Stimulated activated naive CD4-positive, alpha-beta T cell (primary cell): ENCODE measurements at places on chromosomes 12 and 14.
A peak's percentile ranks its signal among the peaks of the same experiment; 100 is the strongest.

GRCh38 chr12:67790660-67791059, 142.1 kb downstream of the DYRK2 start:
- DNase-seq, result no peak

DNA sequence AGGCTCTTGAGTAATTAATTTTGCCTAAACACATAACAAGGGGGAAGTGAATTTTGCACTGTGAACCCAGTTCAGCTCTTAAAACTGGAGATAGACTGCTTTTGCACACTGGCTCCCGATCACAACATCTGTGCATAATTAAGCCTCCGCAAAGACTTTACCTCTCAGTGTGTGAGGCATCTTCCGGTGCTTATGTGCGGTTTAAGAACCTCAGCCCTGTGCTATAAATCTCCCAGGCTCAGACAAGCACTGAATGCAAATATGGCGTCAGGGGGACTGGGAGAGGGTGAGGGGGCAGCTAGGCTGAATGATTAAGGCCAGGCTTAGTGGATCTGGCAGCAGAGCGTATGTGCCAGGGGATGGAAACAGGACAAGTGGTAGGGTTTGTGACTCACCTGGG, 103.3 kb downstream of the ADCK1 start:
- DNase-seq, result no peak

GRCh38 chr14:94116701-94117100, 6.2 kb downstream of the IFI27 start:
- no peak for DNase-seq

DNA sequence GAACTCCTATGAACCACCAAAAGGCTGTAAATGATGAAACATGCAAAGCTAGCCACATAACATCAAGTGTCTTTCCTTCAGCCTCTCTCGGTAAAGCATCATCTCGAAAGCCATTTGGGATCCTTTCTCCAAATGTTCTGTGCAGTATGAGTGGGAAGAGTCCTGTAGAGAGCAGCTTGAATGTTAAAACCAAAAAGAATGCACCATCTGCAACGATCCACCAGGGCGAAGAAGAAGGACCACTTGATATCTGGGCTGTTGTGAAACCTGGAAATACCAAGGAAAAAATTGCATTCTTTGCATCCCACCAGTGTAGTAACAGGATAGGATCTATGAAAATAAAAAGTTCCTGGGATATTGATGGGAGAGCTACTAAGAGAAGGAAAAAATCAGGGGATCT, 61.2 kb downstream of the ATG14 start:
- no peak for DNase-seq

DNA sequence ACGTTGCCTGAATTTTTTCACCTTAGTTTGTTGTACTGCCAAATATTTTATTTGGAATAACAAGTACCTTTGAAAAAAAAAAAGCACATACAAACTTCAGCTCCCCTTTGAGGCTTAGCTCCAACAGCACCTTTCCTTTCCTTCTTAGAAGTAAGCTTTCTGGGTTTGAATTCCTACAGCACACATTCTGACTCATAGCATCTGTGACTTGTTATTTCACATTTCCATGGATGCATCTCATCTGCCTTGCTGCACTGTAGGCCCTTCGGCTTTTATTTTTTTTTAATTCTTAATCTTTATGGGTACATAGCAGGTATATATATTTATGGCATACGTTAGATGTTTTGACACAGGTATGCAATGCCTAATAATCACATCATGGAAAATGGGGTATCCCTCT, 7.2 kb downstream of the LGALS3 start:
- no peak for DNase-seq

DNA sequence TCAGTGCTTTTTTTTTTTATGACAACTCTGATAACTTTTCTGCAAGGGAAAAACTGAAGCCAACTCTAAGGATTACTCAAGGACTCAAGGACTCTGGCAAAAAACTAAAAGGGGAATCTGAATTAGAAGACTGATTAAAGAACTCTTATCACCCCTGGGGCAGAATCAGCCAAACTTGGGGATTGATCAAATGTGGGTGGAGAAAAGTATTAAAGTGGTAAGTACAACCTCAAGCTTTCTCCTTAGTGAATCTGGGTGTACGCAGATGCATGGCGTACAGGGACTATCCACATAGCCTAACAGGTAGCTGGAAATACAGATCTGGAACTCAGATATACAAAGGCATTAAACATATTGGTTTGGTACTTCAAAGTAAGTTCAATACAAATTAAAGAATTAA, 7.3 kb downstream of the LIMA1 start:
- DNase-seq, result no peak

DNA sequence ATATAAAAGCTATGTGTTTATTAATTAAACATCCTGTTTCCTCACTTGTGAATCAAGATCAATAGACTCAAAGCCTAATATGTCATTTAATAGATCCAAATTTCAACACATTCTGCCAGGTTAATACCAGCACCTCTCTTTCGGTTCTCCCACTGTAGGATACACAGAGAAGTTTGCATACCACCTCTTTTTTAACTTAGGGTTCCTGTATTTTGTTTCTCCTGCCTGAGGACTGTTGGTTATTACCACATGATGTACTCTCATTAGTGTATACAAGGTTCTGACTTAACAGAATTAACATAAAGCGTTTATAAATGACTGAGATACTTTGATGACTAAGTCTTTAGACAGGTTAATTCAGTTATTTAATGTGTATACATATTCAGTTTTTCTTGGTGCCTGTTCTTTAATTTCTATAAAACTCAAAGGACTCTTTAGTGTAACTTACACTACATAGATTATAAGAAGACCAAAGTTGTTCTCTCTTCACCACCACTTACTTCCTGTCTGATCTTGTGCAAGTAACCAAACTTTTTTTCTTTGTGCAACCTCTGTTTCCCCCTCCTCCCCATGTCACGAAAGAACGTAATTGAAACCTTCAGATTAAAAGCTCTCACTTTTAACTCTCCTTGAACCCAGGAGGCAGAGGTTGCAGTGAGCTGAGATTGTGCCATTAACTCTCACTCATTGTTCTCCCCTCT, 89.8 kb upstream of the DNM1L start:
- peak; percentile 23 for DNase-seq

- DNase-seq, result no peak
These were observed 103.3 kb upstream of the FZD10 start for GRCh38 chr12:130058926-130059472.

DNA sequence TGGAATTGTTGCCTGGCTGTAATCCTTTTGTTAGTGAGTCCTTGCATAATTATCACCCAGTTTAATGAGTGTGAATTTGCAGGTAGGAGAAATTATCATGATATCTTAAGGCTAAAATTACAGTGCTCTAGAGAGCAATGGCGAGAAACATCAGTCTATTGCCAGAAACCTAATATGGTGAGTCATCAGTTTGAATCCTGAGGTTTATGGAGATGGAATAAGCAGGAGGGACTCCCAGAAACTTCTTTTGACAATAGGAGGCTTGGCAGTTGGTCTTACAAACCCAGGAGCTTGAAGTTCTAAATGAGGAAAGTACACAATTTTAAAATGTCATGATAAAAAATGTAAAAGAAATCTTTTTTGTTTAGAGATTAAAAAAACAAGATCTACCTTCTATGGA, 31.5 kb upstream of the CRADD start:
- no peak for DNase-seq

GRCh38 chr12:5444520-5444919, 12.6 kb downstream of the NTF3 start:
- DNase-seq, result no peak

DNA sequence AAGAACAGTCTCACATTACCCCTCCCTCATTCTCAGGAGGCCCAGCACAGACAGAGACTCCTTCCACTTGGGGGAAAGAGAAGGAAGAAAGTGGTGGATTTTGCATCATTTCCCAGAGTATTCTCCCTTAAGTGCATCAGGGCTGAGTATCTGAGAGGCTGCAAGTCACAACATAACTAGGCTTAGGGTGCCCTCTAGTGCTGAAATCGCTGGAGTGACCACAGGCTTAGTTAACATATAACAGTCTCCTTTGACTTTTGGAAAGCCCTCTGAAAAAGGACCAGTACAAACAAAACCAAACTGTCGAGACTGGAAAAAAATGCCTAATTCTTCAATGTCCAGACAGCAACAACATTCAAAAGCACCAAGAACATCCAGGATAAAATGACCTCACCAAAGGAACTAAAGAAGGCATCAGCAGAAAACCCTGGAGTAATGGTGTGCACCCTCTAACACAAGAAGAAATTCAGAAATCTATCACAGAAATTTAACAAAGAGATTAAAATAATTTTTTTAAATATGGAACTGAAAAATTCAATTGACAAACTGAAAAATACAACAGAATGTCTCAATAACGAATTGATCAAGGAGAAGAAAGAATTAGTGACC, 412.3 kb downstream of the RPS29 start:
- DNase-seq, result no peak

DNA sequence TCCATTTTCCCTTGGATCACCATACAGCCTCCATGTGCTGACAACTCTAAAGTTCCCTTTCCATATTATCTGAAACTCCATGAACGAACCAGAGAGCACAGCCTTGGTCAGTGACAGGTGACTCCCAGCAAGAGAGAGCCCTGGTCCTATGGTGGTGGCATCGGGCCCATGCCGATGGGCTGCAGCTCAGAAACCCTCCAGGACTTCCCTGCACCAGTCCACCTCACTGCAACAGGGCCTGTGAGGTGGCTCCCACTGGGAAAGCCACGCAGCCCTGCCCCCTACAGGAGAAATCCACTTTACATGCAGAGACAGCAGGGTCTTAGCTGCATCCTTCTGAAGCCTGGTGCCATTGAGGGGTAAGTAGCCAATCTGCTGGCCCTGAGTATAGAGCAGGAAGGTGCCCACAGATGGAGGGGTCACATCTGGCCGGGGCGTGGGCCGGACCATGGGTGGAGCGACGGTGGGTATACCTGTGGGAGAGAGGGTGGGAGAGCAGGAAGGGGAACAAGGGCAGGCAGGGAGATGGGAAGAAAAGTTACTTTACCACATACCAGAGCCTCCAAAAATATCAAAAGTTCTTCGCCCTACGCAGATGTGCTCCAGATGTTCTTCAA, 24.7 kb downstream of the RTRAF start:
- DNase-seq, result no peak

DNA sequence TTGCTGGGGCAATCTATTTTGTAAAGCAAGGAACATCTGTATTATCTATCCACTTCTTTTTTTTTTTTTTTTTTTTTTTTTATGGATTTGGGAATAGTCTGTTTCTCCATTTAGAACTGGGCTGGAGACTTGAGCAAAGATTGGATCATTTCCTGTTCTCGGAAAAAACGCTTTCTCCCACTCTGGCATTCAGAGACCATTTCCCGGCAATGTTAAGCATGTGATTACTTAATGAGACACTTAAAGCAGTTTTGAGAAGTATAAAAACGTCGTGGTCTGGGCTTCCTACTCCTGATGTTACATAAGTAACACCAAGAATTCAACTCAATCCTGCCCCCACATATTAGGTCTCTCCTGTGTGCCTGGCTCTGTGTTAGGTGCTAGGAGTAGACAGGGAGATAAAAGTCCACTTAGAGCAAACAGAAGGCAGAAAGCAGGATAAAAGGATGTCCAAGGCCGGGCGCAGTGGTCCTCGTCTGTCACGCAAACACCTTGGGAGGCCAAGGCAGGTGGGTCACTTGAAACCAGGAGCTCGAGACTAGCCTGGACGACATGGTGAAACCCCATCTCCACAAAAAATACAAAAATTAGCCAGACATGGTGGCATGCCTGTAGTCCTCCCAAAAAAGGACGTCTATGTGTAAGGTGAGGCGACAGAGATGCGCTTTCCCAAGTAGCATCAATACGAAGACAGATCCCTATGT, 152.1 kb upstream of the GSC start:
- no peak for DNase-seq

DNA sequence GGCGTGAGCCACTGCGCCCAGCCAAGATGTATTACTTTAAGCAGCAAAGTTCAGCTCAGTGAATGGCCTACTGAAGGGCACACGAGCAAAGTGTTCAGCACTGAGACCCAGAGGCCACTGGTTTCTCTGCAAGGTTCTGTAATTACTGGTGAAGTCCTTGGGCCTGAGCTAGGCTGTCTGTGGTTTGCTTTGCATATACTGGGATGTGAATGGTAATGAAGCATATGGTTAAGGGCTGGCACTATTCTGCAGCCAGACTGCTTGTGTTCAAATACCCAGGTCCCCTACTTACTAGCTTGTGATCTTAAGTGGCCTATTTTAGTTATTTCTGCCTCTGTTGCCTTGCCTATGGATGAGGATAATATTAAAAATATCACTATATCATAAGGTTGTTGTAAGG, 72.0 kb downstream of the LLPH start:
- DNase-seq, result no peak
